ENCODE measurements at places on chromosomes 1 and 21. TPM values are rescaled to one million over a fixed set of nuclear protein-coding genes. Genes with fewer than 3 reads are reported as not detected.

The KIF26B gene
- polyA plus RNA-seq = 5.3 TPM

The FCRLB gene
- polyA plus RNA-seq = 1.1 TPM

The PDE9A gene
- 2.5 TPM for polyA plus RNA-seq

The LAD1 gene
- not detected for polyA plus RNA-seq

The ATP5PB gene
- polyA plus RNA-seq = 417 TPM

The DNAJC6 gene
- 0.98 TPM for polyA plus RNA-seq

The OSCP1 gene
- 6.1 TPM for polyA plus RNA-seq

The OPTC gene
- not detected for polyA plus RNA-seq

The ATP8B2 gene
- 96.7 TPM for polyA plus RNA-seq

The RSBN1 gene
- polyA plus RNA-seq = 6.4 TPM

The SPRR1B gene
- not detected for polyA plus RNA-seq

The ANGPTL3 gene
- polyA plus RNA-seq = not detected

The SSU72 gene
- 135 TPM for polyA plus RNA-seq

The BMP8A gene
- polyA plus RNA-seq = 0.41 TPM

The OR2M5 gene
- polyA plus RNA-seq = not detected

The GPR37L1 gene
- not detected for polyA plus RNA-seq

The COL24A1 gene
- polyA plus RNA-seq = 0.31 TPM

The DPH2 gene
- polyA plus RNA-seq = 17.5 TPM

The ELF3 gene
- 0.12 TPM for polyA plus RNA-seq

The CDK11A gene
- polyA plus RNA-seq = 3.0 TPM

The MTFR1L gene
- 47.0 TPM for polyA plus RNA-seq

The PLA2G2F gene
- polyA plus RNA-seq = not detected

The RCAN1 gene
- 94.8 TPM for polyA plus RNA-seq

The RNASEL gene
- 4.0 TPM for polyA plus RNA-seq

The CYP4A11 gene
- not detected for polyA plus RNA-seq

The KCNE1 gene
- polyA plus RNA-seq = 0.45 TPM

The HAO2 gene
- not detected for polyA plus RNA-seq

The CSF3R gene
- polyA plus RNA-seq = not detected

The AKT3 gene
- polyA plus RNA-seq = 24.6 TPM

The COL8A2 gene
- 2.9 TPM for polyA plus RNA-seq

The CCDC27 gene
- not detected for polyA plus RNA-seq

The DCDC2B gene
- not detected for polyA plus RNA-seq

The HRNR gene
- polyA plus RNA-seq = not detected

The SYCP1 gene
- polyA plus RNA-seq = not detected

The SUSD4 gene
- polyA plus RNA-seq = 0.33 TPM

The STYXL2 gene
- polyA plus RNA-seq = not detected

The DAP3 gene
- 124 TPM for polyA plus RNA-seq

The SIPA1L2 gene
- polyA plus RNA-seq = 0.39 TPM

The CD1B gene
- not detected for polyA plus RNA-seq

The MYOG gene
- polyA plus RNA-seq = 0.03 TPM

The PKP1 gene
- polyA plus RNA-seq = 0.06 TPM

The ZNF692 gene
- polyA plus RNA-seq = 7.6 TPM

The EPHA2 gene
- polyA plus RNA-seq = 9.8 TPM

The AVPR1B gene
- not detected for polyA plus RNA-seq

The ZNF362 gene
- 5.7 TPM for polyA plus RNA-seq

The IGFN1 gene
- 0.01 TPM for polyA plus RNA-seq

The GUCA2B gene
- polyA plus RNA-seq = not detected

The CFAP74 gene
- not detected for polyA plus RNA-seq

The MPL gene
- polyA plus RNA-seq = not detected

The CEP170 gene
- 84.8 TPM for polyA plus RNA-seq

The KRTAP7-1 gene
- polyA plus RNA-seq = not detected

The METTL25B gene
- 5.5 TPM for polyA plus RNA-seq

All from fibroblast of lung (primary cell).